Ascending aorta (tissue), 2 donors: ENCODE measurements at places on chromosomes 1 and 21. TPM values are rescaled to one million over a fixed set of nuclear protein-coding genes. Genes with fewer than 3 reads are reported as not detected.

FCGR3A gene
- total RNA-seq: 8.8 TPM

- DNase-seq: no peak
Observed at GRCh38 chr1:228063251-228064191, 19.0 kb upstream of the ARF1 start.

DNA sequence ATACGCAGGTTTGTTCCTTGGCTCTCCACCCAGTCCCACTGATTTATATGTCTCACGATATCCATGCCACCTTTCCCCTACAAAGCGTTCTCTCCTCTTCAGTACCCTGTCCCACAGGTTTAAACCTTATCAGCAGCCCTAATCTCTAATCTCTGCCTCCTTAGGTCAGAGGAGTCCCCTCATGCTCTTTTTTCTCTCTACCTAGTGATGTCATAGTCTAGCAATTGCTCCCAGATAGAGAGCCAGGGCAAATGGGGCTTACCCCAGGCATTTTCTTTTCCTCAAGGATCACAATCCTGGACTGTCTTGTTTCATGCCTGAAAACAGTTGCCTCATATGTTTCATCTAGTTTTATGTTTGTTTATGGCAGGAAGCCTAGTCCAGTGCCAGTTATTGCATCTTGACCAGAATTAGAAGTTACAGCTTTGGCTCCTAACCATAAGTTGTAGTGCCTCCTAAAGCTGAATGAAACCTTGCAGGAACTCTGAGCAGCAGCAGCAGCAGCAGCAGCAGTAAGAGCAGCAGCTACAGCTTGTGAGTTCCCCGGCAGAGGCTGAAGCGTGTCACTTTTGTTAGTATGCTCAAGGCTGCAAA is 26.7 kb upstream of the TP53BP2 start:
- DNase-seq: no peak

DNA sequence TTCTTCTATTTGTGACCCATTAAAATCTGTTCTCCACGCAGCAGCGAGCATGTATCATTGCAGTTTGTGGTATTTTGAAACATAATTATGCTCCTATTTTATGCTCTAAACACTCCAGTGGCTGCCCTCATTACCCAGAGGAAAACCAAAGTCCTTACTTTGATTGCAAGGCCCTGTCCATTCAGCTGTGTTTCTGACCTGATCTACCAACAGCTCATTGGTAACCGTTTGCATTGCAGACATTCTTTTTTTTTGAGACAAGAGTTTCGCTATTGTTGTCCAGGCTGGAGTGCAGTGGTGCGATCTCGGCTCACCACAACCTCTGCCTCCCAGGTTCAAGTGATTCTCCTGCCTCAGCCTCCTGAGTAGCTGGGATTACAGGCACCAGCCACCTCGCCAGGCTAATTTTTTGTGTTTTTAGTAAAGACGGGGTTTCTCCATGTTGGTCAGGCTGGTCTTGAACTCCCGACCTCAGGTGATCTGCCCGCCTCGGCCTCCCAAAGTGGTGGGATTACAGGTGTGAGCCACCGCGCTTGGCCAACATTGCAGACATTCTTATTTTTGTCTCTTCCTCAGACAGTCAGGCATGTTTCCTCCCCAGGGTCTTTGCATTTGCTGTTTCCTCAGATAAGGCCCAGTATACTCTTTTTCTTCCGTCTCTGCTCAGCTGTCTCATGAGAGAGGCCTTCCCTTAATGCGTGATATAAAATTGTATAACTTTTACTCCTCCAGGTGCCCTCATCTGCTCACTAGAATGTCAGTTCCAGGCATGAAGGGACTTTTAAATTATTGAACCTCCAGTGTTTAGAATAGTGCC is 32.5 kb downstream of the THRAP3 start:
- no peak for DNase-seq

CD53 gene
- 18.7 TPM for total RNA-seq

DNA sequence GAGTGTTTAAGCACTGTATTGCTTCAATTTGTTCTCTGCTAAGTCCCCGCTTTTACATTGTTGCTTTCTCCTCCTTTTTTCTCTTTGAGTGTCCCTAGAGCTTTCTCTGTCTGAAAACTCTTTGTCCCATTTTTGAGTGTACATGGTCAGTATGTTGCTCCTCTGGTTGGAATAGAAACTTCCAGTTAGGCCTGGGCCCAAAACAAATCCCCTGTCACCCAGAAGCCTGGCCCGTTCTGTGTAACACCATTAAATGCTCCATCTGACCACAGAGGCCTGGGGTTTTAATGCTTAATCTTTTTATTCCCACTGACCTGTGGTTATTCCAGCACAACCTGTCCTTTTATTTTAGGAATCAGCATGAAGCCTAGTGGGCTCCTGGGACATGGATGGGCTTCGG is 28.3 kb upstream of the NFASC start:
- no peak for DNase-seq

DNA sequence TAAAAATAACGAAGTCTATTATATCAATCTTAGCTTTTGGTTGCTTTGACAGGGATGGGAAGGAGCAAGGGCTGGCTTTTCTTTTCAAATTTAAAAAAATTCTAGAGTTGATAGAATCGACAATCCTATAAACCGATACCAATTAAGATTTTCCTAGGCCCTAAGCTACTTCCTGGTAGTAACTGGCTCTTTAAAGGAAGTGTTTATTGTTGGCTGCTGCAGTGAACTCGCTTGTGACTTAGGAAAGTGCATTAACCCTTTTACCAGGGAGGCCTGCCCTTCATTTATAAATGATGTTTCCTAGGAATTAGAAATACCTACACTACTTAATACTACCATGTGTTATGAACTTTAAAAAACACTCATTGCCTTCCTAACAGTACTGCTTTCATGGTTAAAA is 33.2 kb downstream of the ATP5PF start:
- no peak for DNase-seq

DNA sequence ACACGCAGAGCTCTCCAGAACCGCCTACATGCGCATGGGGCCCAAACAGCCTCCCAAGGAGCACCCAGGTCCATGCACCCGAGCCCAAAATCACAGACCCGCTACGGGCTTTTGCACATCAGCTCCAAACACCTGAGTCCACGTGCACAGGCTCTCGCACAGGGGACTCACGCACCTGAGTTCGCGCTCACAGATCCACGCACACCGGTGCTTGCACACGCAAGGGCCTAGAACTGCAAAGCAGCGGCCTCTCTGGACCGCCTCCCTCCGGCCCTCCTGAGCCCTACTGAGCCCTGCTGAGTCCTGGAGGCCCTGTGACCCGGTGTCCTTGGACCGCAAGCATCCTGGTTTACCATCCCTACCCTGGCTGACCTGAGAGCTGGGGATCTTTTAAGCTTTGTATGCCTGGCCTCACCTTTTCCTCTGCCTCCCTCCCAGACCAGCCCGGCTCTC is 8.3 kb downstream of the OLIG2 start:
- DNase-seq: no peak

GRCh38 chr21:27164208-27165177 is 197.6 kb upstream of the ADAMTS5 start:
- no peak for DNase-seq

DNA sequence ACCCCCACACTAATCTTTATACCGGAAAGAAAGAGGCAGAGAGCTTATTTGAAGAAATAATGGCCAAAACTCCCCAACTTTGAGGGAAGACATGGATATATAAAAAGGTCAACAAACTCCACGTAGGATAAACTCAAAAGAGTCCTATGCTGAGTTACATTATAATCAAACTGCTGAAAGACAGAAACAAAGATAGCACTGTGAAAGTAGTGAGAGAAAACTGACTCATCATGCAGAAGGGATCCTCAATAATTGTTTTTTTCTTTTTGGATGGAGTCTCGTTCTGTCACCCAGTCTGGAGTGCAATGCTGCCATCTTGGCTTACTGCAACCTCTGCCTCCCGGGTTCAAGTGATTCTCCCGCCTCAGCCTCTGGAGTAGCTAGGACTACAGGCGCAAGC is 48.5 kb upstream of the TTC39A start:
- DNase-seq: no peak

C1orf21 gene
- total RNA-seq: 21.8 TPM

- DNase-seq: no peak
Observed at GRCh38 chr1:98813738-98814309, 152.3 kb downstream of the SNX7 start.

- no peak for DNase-seq
Observed at GRCh38 chr1:21569820-21570527, 60.8 kb downstream of the ALPL start.

PGLYRP4 gene
- not detected for total RNA-seq

DNA sequence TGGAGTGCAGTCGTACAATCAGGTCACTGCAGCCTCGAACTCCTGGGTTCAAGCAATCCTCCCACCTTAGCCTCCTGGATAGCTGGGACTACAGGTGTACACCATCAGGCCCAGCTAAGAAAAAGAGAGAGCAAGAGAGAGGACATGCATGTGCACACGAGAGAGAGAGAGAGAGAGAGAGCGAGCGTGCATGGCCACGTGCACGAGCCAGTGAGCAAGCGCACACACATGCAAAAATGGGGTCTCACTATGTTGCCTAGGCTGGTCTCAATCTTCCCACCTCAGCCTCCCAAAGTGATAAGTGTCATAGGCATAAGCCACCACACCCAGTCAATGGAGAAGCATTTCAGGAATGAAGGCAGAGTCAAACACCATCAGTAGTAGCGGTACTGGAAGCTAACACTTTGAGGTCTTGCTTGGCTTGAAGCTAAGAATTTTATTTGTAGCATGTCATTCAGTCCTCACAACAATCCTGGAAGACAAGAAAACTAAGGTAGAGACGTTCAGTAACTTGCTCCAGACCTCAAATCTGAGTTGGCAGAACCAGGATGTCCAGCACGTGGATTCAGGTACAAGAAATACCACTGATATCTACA is 14.5 kb downstream of the GNB1 start:
- DNase-seq: no peak

DNA sequence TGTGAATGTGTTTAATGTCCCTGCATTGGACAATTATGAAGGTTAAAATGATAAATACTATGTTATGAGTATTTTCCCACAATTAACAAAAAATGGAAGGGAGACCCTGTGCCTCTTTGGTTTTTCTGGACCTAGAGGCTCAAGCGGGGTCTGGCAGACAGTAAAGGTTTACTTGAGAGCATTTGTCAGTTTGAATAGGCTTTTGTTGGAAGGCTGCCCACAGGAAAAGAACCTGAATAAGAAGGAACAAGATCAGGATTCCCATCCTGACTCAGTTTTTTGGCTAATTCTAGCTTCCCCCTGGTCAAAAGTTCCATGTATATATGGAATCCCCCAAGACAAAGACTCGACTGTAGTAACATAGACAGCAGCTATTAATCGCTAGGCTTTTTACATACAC is 150.9 kb upstream of the JUN start:
- DNase-seq: no peak

CLCC1 gene
- total RNA-seq: 18.1 TPM

DNA sequence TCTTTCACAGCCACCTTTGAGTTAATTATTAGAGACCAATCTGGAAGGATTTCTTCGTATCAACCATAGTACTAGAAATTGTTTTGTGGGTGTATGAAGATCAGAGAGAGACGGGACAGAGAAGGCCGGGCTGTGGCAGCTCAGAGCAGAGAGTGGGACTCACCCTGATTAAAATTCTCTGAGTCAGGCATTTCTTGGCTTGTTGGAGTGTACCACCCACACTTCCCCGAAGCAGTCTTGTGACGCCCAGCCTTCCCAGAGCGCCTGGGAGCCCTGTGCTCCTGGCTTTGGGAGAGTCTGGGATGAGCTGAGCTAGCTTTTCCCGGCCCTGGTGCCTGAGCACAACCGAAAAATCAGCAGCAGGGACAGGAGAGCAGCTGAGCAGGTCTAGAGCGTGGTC is 19.4 kb downstream of the PLEKHM2 start:
- peak; percentile 94 for DNase-seq

CD2 gene
- total RNA-seq: not detected

GRCh38 chr1:73899311-73899710 is 298.7 kb downstream of the LRRIQ3 start:
- no peak for DNase-seq

C1orf232 gene
- total RNA-seq: not detected

- DNase-seq: no peak
Observed at GRCh38 chr1:25184001-25184762, 48.1 kb downstream of the SYF2 start.

- DNase-seq: no peak
Observed at GRCh38 chr1:244013100-244013499, 38.0 kb upstream of the ZBTB18 start.

DNA sequence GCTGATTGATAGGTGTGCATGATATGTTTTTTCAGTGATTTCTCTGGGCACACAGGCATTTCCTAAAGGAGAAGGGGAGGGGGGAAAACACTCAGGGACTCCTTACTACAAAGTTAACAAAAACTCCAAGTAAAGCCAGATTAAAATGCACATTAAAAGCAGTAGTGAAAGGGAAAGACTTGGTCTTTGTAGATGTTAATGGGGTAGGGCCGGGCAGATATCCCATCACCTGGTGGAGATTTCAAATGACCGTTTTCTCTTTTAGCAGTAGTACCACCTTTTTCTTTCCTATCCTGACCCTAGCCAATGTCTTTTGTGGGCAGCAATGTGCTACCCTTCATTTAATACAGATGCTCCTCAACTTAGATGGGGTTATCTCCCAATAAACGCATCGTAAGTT is 32.5 kb downstream of the RTCA start:
- DNase-seq: no peak

DNA sequence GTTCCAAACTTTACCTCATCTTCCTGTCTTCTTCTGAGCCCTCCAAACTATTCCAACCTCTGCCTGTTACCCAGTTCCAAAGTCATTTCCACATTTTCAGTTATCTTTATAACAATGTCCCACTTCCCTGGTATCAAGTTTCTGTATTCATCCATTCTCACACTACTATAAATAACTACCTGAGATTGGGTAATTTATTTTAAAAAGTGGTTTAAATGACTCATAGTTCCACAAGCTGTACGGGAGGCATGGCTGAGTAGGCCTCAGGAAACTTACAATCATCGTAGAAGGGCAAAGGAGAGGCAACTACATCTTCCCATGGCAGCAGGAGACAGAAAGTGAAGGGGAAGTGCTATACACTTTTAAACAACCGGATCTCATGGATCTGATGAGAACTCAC is 428.5 kb upstream of the RGS18 start:
- DNase-seq: no peak

DNA sequence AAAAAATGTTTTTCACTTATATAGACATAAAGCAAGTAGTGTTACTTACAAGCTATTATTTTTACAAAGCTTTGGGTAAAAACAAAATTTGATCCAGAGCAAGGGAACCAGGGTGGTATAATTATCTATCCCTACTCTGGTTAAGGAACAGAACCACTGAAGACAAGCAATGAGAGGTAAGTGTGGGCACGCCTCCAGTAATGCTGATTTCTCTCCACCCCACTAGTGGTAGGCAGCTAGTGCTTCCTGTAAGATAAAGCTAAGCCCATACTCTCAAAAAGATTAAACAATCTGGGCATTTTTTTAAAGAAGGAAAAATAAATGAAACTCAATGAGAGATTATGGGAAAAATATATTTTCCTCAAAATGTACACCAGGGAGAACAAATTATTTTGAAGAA is 22.1 kb downstream of the TFB2M start:
- no peak for DNase-seq

DNA sequence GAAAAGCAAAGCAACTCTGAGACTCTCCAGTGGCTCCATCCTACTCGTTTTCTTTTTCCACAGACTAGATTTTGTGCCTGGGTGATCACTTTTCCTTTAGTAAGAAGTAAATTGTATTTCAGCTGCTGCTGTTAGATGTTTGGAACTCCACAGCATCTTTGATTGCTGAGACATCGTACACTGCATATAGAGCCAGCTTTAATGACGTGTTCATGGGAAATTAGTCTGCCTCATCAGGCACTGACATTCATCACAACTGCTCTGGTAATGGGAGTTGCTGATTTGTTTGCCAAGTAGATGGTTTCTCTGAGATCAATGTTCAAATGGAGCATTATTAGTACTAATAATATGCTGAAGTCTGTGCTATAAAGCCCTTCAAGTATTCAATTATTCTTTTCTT is 573.8 kb upstream of the NR5A2 start:
- no peak for DNase-seq

NTRK1 gene
- not detected for total RNA-seq
